Stimulated activated CD4-positive, alpha-beta T cell treated with anti-CD3 and anti-CD28 coated beads, Interleukin-1b, Interleukin-23, amount 100 ng/mL, for 1 hour (primary cell): ENCODE measurements at places on chromosomes 1 and 21.

DNA sequence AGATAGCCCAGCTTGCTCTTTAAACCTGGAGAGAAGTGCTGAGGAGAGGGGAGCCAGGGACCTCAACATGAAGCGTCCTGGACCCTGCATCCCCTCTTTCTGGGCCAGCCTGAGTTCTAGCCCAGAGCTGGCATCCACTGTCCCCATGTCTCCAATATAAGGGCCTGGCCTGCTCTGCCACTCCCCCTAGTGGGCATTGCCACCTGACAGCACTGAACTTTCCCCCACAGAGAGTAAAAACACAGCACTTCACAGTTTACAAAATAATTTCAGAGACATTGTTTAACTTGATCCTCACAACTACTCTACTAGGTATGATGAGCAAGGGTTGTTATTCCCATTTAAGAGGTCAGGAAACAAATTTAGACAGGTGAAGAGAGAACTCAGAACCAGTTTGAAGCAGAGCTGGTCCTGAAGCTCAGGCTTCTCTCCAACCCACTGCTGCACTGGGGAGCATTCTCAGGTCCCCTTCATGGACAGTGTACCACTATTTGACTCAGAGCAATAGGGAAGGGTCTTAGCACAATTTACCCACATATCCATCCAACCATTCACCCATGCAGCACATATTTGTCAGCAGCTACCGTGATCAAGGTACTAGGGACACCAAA lies 151.2 kb downstream of the DMRTA2 start:
- DNase-seq: no peak

- no peak for DNase-seq
Observed at GRCh38 chr1:67584938-67585337, 100.1 kb upstream of the GADD45A start.

- no peak for DNase-seq
Observed at GRCh38 chr1:19452221-19452663, 33.1 kb downstream of the CAPZB start.

GRCh38 chr21:16059981-16060380 lies 330.2 kb downstream of the USP25 start:
- no peak for DNase-seq

- DNase-seq: no peak
Observed at GRCh38 chr1:43460988-43461693, 7.4 kb upstream of the HYI start.

- DNase-seq: no peak
Observed at GRCh38 chr1:51097171-51097570, 4.9 kb upstream of the C1orf185 start.
